Activated T-cell treated with anti-CD3 and anti-CD28 coated beads for 24 hours (primary cell): ENCODE measurements at places on chromosomes 2 and 18.

GRCh38 chr18:44133483-44133882 is 547.2 kb upstream of the SETBP1 start:
- no peak for DNase-seq

DNA sequence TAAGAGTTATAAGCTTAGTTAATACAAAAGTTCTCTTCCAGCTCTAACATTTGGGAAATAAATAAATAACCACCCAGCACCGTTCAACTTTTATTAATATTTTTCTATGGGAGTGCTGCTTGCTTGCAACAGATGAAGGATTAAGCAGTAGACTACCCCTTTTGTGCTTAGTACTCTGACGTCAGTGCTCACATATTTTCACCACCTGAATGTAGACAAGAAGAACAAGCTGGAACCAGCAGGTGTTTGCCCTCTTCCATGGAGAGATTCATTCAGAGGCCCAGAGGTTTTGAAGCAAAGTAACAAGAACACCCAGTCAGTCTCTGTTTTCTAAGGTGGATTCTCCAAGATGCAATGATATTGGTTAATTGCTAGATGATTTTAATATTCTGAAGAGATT is 307.1 kb upstream of the PIK3C3 start:
- no peak for DNase-seq

DNA sequence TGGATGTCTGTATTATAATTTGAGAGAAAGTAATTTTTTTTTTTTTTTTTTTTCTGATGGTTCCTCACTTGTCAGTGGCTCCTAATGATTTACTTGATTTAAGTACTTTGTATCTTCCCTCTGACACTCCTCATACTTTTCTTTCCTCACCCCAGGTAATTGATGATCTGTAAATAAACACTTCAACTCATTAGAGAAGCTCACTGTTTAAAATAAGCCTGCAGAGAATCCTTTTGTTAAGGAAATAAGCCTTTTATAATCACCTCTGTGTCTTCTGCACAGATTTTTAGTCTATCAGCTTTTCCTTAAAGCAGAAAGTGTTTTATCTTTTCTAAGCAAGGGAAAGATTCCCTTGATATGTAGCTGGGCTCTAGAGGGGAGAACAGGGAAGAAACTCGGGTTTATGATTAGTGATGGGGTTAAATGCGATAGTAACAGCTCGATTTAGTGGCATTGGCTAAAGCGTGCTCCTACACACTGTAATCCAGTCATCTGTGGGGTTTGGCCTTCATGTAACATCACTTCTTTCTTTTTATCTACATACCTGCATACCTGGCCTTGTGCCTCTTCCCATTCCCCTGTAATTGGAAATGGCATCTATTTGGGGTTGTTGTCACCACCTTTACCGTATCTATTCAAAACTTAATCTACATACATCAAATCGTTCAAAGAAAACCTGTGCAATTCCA is 60.1 kb upstream of the LRRTM1 start:
- no peak for DNase-seq

DNA sequence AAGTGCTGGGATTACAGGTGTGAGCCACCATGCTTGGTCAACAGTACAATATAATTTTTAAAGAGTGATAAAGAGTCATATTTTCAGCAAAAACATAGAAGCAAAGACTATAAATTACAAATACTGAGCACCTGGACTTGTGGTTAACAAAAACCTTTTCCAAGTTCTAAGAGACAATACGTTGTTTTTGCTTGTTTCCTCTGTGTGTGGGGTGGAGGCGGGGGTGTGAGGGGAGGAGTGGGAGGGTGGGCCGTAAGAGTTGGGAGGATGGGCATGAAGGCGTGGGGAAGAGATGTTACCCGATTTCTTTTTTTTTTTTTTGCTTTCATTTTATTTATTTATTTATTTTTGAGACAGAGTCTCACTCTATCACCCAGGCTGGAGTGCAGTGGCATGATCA is 78.0 kb upstream of the WIPF1 start:
- DNase-seq = no peak

- peak; percentile 62 for DNase-seq
These were observed 44.8 kb downstream of the SETBP1 start for GRCh38 chr18:44725300-44726058.

GRCh38 chr2:230990899-230991150 is 5.1 kb upstream of the SPATA3 start:
- no peak for DNase-seq

DNA sequence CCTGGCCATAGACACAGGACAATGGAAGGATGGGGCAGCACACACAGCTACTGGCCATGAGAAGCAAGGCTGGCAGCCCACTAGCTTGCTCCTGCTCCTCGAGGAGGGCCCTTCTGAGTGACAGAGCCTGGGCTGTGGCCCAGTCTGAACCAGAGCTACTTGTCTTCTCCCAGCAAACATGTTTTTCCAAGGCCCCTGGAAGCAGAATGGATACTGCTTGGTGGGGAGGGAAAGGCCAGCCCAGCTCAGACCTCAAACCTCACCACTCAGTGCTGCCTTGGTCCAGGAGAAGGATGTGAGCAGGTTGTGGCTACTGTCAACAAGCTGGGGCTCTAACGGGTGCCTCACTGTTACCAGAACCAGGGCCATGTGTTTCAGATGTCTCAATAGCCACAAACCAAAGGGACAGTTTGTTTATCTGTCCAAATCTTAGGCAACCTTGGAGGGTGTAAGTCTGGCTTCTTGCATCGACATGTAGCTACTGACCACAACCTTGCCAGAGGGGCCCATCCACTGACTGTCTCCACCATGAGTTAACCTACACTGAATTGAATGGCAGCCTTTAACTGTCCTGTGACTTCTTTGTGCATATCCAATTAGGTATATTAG is 98.6 kb downstream of the TGFA start:
- no peak for DNase-seq

- DNase-seq = no peak
These were observed 37.5 kb downstream of the SCN1A start for GRCh38 chr2:166090346-166090745.

DNA sequence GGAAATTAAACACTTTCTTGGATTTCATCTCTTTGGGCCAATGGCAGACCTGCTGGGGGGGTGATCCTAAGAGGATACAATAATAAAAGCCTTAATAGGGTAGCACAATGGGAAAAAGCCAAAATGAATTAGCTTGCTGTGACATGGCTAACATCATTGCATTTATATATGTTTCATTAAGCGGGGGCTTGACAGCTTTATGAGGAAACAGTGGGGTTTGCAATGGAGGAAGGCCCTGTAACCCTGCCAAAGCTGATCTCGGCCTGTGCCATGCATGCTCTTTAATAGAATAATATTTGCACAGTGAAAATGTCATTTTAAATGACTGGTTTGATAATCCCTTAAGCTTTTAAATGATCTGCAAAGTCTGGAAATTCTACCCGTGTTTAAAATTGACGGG is 291.5 kb downstream of the SLC4A3 start:
- DNase-seq = no peak

DNA sequence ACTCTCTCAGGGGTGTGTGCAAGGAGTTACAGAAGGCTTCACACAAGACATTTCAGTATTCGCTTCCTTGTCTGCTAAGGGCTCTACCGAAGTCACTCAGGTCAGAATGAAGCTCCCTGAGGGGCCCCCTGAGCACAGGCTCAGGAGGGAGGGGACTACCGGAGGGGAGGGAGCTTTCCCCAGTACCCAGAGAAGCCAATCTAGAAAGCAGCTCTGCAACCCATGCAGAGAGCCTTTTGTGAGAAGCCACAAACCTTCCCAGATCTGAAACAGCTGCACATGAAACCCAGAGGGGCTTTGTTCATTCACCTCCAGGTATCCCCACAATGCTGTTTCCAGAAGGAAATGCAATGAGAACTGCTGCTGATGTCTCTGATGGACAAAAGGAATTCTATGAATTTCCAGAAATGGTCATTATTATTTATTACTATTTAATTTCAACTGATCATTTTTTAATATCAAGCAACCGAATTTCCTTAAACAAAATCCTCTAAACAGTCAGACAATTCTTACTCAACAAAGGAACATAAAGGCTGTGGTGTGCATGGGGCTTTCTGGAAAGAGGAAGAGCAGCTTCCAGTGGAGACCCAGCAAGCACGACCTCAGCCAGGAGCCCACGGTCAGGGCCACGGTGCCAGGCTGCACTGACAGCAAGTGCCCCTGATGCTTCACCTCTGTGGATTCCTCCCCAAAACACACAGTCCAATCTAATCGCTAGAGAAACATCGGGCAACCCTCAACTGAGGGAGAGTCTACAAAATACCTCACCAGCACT is 42.0 kb downstream of the NDUFA10 start:
- DNase-seq = no peak

- no peak for DNase-seq
These were observed 80.9 kb upstream of the PHLPP1 start for GRCh38 chr18:62634458-62634857.

DNA sequence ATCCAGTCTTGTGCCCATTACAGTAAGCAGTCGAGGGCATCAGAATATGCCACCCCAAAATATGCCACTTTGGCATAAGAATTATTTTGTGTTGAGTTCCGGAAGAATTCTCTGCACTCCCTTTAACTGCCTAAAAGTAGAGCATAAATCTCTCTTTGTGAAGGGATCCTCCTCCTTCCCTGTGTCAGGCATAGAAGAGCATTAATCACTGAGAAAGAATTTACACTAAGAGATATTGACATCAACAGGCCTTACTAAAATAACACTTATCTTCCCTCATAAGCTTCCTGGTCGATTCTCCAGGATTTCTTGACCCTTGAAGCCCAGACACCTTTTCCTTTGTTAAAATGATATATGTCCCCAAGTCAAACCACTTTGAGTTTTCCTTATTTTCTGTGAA is 27.6 kb upstream of the KYNU start:
- no peak for DNase-seq

- DNase-seq = no peak
These were observed 303.2 kb upstream of the MC4R start for GRCh38 chr18:60675801-60676200.

DNA sequence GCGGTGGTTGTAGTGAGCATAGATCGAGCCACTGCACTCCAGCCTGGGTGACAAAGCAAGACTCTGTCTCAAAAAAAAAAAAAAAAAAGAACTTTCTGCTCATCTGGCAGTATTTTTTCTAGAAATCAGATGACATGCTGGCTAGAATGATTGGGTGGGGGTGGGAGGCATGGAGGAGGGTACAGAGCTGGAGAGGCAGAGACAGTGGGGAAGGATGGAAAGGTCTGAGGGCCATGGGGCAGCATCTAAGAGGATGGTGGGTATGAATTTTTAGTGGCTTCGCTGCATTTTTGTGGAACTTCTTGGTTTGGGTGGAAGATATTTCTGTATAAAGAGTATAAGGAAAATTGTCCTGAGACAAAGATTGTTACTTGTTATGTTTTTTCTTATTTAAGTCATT is 23.3 kb downstream of the ARMC9 start:
- DNase-seq = no peak

DNA sequence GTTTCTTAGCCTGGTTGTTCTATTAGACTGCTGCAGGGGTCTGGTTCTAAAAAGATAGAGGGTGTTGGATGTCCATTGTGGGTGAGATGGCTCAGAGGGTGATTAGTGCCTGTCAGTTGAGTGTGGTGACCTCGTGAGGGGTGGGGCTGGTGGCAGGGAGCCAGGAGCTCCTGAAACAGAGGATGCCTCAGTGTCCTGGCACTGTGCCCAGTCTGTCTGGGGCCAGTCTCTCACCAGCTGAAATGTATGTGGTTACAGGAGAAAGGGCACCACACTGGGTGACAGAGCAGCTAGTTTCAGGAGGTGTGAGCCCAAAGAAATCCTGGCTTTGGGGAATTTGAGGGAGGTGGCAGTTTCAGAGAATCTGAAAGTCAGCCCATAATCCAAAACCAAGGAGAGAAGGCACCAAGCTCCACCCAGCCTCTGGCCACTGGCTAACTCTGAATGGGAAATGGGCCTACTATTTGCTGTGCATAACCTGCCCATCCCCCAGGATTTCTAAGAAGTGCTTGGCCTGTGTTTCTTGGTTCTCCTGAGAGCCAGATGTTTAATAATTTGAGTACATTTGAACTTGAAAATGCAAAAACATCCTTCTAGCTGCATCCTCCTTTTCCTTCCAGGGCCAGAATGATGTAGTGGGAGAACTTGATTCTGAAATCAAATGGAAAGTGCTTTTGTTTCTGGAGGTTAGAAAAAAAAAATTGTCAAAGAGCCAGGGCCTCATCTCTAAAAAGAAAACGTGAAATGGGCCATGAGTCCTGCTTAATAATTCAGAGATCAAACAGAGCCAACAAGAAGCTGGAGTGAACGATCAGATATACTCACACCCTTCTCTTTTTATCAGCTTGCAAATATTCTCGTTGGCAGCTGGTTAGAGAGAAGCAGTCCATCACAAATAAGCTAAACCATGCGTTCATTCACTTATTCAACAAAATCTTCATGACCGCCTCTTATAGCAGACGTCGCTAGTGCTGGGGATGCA is 92.3 kb downstream of the B3GNT2 start:
- DNase-seq = peak; percentile 16

DNA sequence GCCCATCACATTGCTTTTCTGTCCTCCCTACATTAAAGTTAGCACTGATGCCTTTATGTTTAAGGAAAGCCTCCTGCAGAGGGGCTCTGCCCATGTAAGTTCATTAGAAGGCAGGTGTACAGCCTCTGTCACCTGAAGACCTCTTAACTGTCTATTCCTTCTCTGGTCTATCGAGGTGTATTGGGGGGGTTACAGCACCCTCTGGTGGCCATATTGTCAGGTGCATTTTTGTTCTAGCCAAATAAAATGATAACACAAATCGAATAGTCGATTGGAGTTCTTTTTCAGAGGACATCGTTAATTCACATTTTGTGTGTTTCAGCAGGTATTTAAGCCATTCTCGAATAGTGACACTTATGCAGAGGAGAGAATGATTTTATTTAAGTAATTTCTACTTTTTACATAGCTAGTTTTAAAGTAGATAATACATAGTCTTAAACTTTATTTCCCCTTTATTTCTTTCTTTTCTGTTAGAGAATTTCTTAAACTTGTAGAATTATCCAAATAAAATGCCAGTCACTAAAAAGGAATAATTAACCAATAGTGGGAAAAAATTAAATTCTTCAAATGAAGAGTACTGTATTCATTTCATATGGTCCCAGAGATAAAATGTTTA is 136.8 kb downstream of the NEDD4L start:
- peak; percentile 49 for DNase-seq
